Effector memory CD4-positive, alpha-beta T cell (primary cell): ENCODE measurements at places on chromosomes 3 and 15.

DNA sequence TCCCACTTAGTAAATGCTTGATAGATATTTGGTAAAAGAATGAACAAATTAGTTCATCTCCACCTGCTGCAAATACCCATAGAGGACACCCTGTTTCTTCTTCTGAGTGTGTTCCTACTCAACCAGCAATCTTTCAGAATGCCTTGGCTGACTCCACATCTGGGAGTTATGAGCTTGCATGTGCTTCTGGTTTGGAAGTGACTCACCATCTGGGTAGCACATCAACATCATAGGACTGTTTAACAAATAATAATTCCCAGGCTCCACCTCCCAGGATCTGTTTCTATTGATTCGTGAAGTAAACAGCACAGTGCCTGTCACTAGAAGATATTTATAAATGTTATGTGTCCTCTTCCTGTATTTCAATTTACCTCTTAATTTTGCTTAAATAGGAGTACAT lies 580.1 kb downstream of the ROBO2 start:
- no peak for DNase-seq

DNA sequence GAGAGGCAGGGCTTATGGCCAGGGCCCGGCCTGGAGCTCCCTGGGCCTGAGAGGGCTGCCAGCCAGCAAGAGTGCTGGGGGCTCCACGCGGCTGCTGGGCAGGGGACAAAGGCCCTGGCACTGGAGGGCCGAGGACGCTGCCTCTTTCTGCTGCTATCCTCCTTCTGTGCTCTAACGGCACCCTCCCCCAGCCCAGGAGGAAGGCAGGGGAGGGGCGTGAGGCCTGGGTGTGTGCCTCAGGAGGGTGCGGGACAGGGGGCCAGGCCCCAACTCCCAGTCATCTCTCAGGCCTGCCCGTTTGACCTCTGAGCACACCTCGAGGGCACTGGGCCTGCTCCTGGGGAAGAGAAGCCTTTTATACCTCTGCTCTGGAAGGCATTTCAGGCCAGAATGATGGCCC lies 115.5 kb downstream of the ADCY5 start:
- no peak for DNase-seq

DNA sequence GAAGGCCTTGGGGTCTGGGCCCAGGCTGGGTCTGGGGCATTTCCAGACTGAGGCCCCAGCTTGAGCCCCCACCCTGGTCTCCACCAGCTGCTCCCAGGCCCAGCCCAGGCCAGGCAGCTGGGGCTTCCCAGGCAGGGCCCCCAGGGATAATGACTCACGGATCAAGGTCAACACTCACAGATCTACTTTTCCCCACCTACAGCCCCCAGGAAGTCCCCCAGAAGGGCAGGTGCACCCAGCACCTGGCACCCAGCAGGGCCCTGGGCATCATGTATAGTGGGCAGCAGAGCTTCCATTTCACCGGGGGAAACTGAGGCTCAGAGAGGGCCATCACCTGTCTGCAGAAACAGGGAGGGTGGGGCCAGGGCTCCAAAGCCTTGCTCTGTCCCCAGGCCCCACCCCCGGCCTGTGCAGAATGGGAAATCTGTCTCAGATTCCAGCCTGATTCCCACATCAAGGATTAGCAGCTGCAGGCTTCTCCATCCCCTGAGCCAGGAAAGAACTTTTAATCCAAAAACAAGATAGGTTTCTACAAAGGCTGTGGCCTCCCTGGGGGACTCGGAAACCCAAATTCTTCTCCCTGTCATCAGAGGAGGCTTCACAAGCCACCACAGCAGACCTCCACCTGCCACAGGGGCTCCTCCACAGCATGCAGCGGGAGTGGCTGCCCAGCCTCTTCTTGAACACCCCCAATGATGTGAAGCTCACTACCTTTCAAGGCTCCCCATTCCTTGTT lies 49.8 kb downstream of the IQSEC1 start:
- DNase-seq: no peak

GRCh38 chr3:24344784-24345439 lies 149.7 kb downstream of the THRB start:
- DNase-seq: no peak

DNA sequence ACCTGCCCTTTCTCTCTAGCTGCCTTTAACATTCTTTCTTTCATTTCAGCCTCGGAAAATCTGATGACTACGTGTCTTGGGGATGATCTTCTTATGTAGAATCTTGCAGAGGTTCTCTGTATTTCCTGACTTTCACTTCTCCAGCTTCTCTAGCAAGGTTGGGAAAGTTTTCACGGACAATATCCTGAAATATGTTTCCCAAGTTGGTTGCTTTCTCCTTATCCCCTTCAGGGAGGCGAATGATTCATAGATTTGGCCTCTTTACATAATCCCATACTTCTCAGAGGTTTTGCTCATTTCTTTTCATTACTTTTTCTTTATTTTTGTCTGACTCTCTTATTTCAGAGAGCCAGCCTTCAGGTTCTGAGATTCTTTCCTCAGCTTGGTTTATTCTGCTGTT lies 62.1 kb upstream of the CCDC54 start:
- no peak for DNase-seq

GRCh38 chr15:68487087-68487843 lies 55.3 kb upstream of the ITGA11 start:
- DNase-seq: no peak

GRCh38 chr3:141193066-141193830 lies 38.4 kb upstream of the PXYLP1 start:
- DNase-seq: no peak

DNA sequence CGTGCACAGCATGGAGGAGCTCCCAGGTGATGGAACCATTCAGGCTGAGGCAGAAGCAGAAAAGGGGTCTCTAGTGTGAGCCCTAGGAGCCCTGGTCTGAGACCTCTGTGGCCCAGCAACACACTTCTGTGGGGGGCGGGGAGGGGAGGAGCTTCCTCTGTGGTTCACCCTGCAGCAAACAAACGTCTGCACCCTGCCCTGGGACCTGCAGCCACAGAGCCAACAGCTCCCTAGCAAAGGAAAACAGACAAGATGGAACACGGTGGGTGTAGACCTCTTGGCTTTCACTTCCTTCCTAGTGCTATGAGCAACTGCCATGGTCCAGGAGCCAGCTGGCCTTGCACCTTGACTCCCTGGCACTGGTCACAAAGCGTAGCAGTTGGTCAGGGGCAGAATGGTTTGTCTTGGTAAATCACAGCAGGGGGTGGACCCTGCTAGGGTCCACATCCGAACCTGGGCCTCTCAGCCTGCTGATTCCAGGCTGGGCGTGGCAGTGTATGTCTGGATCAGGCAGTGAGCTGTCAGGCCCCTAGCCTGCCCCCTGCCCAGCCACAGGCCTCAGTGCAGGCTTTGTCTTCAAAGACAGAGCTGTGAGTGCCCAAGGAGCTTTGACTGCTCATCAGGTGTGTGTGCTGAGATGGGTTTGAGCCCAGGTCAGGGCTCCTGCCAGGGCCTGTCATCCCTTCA lies 6.7 kb downstream of the AMIGO3 start:
- no peak for DNase-seq

DNA sequence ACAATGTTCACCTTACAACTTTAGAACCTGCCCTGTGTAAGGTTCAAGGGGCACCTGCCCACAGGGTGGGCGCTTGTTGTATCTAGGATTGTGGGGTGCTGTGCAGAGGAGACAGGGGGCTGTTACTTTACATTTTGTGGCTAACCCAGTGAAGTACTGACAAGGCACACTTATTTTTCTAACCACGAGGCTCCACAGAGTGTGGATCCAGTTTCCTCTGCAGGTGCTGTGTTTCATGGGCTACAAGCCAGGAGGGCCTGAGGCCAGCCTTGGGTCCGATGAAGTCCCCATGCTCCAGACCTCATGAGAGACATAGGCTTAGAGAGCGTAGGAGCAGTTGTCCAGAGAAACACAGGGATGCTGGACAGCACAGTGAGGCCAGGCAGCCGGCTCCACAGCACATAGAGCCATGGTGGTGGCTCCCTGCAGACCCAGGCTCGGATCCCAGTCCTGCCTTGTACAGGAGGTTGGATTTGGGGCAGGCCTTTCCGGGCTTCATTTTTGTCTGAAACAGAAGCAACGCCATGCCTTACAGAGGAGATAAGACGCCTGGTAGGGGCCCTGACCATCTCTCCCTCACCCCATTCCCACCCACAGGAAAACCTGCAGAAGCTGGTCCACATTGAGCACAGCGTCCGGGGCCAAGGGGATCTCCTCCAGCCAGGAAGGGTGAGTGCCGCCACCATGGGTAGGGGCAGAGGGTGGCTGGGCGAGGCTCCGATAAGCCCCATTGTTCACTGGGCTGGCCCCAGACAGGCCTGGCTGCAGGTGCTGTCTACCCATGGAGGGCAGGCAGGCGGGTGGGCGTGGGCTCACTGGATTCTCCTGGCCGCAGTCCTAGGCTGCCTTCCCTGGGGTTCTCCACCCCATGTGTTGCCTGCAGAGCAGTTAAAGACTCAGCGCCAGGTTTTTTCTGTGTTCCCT lies 40.1 kb upstream of the NR2C2 start:
- no peak for DNase-seq

DNA sequence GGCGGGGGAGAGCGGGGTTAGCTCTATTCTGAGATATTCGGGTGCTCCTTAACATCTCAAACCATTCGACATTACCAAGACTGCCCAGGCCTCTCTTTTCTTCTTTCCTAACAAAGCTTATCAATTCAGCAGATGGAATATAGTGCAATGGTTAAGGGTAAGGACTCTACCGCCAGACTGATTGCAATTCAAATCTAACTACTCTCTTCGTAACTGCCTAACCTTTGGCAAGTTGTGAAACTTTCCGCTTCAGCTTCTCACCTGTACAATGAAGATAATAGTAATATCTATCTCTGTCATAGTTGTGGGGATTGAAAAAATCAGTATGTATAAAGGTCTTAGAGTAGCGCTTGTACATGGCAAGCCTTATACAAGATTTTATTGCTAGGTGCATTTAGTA lies 972 bp downstream of the UBA5 start:
- DNase-seq: no peak
